GDM1 (cell line): ENCODE measurements at places on chromosomes 3 and 15.

DNA sequence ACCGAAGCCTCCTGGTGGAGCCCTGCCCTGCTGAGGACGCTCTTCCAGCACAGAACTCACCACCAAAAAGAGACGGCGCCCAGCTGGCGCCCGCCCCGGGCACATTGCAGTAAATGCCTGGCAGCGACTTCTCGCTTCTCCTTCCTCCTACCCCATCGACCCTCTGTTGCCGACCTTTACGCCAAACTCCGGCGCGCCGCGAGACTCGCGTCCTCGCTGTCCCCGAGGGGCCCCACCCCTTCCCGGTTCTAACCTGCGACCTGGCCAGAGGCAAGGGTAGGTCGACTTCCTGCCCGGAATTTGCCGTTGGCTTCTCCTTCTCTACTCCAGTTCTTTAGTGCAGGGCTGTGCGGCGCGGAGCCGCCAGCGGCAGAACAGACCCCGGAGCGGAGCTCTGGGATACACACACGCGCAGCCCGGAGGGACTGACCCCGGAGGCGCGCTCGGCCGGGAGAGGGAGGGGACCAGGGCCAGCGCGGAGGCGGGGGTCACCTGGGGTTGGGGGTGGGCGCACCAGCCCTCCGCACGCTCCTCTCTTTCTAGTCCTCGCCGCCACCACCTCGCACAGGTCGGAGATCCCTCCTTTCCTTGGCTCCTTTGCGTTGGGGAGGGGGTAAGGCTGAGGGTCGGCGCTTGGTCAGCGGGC, 226.6 kb upstream of the AZI2 start:
- no peak for DNase-seq

DNA sequence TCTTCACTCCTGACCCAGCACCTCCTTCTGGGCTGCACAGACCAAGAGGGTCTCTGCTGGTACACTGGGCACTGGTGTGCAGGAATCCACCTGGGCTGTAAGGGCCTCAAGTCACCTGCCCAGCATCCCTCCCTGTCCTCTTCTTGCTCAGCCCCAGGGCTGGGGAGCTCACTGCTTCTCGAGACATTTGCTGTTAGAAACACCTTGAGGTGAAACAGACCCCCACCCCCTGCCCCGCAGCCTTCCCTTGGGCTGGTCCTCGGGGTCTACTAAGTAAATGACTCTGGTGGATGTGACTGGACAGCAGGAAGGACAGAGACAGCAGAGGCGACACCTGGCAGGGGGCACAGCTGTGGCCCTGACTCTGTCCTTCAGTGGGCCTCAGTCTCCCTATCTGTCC, 29.1 kb downstream of the LOXL1 start:
- DNase-seq, result no peak

DNA sequence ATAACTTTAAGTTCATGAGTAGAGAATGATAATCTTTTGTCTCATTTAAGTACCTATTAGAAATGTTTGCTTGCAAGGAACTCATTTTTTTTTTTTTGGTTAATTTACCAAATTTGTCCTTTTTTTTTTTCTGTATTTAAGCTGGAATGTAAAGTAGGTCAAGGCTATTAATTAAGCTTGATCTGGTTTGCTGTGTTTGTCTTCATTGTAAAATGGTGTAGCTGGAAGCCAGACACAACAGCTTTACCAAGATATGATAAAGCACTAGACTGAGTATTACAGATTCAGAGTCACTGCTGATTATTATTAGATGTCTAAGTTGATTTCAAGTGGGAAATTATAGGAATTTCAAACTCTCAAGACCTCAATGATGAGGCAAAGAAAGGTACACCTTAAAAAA, 15.0 kb upstream of the ZPLD1 start:
- DNase-seq, result no peak

GRCh38 chr3:13822042-13822441, 57.8 kb downstream of the WNT7A start:
- no peak for DNase-seq

DNA sequence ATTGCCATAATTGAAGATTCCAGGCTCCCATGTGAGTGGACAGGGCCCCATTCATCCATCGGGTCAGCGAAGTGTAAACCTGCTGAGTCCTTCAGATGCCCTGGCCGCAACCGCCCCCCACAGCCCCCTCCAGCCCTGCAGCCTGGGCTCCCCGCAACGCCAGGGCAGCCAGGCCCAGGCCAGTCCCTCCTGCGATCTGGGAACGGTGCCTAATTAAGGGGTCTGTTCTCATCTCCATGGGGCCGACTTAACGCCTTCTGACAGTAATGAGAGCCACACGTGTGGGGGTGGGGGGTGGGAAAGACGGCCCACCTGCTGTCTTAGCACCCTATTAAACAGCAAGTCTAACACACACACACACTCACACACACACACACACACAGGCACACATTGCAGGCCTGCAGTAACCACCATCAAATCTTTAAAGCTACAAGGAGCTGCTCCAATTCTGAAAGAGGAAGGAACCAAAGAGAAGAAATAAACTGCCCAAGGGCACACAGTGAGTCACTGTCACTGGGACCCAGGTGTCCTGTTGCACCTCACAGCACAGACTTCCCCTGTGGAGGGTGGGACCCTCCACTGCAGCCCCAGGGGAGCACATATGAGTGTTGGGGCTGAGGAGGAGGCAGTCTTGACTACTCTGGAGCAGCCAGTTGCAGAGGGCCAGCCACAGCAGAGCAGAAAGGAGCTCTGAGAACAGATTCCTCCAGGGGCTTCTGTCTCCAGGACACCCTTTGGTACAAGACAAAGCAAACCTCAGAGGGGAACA, 31.8 kb upstream of the HES1 start:
- peak; percentile 67 for DNase-seq

- no peak for DNase-seq
These were observed 59.2 kb downstream of the CHRD start for GRCh38 chr3:184439096-184439495.

GRCh38 chr3:155766206-155766605, 21.3 kb upstream of the PLCH1 start:
- DNase-seq, result no peak

DNA sequence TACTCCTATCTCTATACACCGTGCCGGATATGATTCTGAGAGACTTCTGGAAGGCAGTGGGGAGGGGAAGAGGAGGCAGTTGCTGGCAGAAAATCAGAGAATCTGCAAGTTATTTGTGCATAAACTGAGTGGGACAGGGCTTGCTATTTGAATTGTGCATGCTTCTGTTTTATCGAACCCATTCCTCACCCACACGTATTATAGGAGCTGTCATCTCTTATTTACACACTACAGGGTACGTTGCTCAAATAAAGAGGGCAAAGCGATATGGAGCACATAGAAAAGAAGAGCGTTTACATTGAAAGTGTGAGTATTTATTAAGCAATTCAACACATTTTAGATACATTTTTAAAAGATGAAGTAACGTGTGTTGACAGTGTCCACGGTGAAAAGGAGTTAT, 191.6 kb downstream of the CPNE4 start:
- DNase-seq, result no peak

- DNase-seq, result no peak
These were observed 220.5 kb downstream of the FAM43A start for GRCh38 chr3:194906229-194906629.

- no peak for DNase-seq
These were observed 35.2 kb downstream of the GOLGA6L2 start for GRCh38 chr15:23411841-23412240.

- no peak for DNase-seq
These were observed 5.4 kb upstream of the SLC6A6 start for GRCh38 chr3:14397046-14397445.

DNA sequence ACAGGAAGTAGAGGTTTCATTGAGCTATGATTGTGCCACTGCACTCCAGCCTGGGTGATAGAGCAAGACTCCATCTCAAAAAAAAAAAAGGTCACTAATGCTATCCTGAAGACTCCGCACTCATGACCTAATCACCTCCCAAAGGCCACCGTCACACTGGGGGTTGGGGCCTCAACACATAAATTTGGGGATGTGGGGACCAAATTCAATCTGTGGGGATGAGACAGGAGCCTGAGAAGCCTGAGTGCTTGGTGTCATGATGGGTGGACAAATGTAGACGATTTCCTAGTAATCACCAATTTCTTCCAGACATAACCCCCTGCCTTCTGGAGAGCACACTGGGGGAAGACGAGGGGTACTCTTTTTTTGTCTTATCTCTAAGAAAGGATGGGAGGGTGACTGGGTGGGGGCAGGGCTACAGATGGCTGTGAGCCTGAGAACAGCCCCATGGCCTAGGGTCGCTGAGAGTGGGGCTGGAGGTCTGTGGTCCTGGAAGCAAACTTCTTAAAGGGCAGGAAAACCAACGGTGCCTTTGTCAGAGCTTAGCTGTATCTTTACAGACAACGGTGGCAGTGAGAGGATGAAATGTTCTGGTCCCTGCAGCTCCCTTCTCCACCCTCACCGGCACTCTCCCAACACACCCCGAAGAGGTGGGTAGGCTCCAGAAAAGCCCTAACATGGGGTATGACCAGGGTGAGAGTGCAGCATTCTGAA, 16.6 kb upstream of the KLF13 start:
- DNase-seq, result no peak

- DNase-seq, result no peak
These were observed 33.6 kb downstream of the ADAMTS17 start for GRCh38 chr15:100308213-100308600.

GRCh38 chr3:67044295-67044694, 46.2 kb downstream of the KBTBD8 start:
- DNase-seq, result no peak

DNA sequence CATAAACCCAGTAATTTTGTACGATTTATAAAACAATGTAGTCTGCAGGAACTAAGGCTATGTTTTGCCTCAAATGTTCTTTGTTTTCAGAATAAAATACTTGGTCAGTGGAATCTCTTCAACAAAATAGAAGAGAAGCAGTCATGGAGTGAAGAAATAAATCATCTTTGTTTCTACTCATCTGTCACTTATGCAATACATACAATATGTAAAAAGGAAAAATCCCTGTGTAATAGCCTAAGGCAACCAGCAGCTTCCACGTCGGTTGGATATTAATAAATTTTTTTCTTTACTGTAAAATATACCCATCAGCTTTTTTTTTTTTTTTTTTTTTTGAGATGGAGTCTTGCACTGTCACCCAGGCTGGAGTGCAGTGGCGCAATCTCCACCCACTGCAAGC, 5.2 kb upstream of the WDR5B start:
- no peak for DNase-seq

GRCh38 chr3:197406266-197406665, 107.9 kb upstream of the DLG1 start:
- no peak for DNase-seq

DNA sequence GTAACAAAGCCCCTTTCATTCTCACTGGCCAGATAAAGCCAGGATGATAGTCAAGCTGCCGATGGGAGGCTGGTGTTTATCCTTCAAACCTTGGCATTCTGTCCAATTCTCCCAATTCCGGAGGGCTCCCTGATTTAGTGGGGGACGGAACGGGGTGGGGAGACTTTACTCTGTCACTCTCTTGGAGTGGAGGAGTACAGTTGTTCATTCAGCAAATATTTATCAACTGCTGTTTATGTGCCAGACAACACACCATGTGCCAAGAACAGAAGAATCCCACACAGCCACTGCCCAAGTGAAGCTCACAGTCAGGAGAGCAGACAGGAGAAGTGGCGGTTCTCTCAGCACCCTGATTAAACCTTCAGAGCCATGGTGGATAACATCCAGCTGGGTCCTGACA, 63.3 kb downstream of the WNT5A start:
- no peak for DNase-seq

DNA sequence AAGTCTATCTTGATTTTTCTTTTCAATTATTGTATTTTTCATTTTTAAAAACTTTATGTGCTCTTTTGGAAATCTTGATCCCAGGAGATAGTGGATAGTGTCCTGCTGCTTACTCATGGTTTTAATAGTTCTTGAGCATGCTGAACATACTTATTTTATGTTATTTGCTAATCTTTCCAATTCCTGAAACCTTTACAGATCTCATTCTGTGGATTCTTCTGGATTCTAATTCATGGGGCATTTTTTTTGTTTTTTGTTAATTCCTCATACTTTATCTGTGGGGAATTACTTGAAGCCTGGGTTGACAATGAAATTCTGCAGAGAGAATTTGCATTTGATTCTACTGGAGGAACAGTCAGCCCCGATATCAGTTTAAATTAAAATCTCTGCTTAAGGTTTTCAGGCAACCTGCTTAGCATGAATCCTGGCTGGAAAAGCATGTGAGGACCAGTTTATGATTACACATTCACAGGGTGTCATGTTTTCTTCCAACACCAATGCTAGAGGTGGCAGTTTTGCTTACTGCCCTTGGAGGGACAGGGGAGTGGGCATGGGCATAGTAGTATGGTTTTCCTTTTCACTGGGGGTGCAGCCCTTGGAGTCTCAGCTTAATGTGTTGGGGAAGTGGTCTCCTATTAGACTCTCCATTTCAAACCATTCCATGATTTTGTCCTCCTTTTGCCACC, 46.0 kb downstream of the MLH1 start:
- DNase-seq, result no peak

- no peak for DNase-seq
These were observed 399.9 kb downstream of the SQOR start for GRCh38 chr15:46034755-46035154.

DNA sequence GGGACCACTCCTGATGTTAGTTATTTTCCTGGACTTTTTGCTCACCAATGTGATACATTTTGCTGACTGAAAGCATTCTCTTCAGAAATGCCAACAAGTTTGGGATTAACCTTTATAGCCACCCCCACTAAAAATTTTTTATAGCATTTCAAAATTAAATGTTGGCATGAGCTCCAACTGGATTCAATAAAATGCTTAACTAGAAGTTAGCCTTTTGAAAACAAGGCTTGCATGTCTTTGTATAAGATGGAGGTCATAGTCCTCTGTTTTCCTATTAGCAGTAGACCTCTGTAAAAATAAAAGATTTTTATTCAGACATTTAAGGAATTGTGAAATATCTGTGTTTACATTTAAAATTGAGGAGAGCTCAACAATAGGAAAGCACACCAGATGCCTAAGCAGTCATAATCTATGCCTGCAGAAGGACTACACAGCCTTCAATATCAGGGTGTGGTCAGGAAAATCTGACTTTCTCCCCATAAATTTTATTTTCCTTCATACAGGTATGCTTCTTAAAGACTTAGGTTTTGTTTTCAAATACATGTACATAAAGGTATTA, 87.2 kb downstream of the DNAJC13 start:
- DNase-seq, result no peak

- DNase-seq, result no peak
These were observed 1.7 kb upstream of the SETD5 start for GRCh38 chr3:9395570-9396300.

DNA sequence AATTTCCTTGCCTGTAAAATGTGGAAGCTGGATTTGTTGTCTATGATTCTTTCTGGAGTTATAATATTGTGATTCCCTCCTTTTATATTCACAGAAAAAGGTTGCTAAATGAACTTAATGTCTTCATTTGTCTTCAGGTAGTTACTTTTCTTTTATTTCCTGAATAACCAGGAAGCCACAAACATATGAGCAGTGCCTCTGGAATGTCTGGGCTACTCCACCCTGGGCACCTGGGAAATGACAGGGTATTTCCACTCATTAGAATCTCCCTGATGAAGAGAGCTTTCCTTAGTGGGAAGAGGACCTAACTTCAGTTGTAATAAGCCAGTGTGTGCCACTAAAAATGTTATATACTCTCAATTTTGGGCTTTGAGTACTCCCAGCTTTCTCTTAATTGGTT, 3.8 kb upstream of the SLMAP start:
- no peak for DNase-seq

GRCh38 chr3:15649858-15650257, 48.3 kb downstream of the BTD start:
- no peak for DNase-seq

GRCh38 chr15:49731187-49732099, 110.6 kb downstream of the DTWD1 start:
- no peak for DNase-seq

- no peak for DNase-seq
These were observed 384.2 kb downstream of the CGGBP1 start for GRCh38 chr3:87674397-87675161.
